Osteocyte (in vitro differentiated cells): ENCODE measurements at places on chromosomes 2 and 18. TPM values are rescaled to one million over a fixed set of nuclear protein-coding genes. Genes with fewer than 3 reads are reported as not detected.

DNA sequence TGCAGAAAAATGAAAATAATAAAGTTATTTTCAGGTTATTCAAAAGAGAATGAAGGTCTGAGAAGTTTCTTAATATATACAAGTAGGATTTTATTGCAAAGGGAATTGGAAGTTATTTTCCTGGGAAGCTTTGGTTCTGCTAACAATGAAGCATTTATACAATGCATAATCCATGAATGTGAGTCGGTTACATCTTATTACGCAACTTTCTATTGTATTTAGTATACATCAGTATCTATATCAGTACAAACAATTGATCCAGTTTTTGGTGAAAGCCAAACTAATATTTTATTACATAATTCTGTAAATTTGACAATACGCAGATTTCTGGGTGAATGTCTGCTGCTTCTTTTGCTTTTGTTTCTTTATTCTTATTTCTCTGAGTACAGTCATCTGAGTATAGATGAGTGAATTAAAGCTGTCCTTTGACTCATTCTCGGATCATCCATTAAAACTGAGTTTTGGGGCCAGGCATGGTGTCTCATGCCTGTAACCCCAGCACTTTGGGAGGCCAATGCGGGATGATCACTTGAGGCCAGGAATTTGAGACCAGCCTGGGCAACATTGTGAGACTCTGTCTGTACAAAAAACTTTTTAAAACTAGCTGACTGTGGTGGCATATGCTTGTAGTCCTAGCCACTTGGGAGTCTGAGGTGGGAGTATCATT, 108.5 kb downstream of the SOCS6 start:
- no peak for DNase-seq

DNA sequence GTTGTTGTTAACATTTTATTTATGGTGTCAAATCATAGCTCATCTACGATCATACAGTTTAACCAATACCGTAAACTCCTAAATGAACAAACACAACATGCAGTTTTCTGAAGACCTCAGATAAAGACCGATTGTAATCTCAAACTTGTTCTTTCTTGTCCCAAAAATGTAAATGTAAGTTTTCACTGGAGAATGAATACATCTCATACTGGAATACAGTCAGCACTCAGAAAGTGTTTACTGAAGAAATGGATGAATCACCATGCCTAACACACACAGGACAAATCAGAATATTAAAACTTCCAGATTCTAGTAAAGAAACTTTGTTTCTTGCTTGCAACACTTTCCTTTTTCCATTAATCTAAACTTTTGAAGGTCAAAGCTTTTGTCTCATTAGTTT, 380.5 kb downstream of the DLGAP1 start:
- DNase-seq: no peak

Gene IL36A
- total RNA-seq: not detected in 2 replicates

DNA sequence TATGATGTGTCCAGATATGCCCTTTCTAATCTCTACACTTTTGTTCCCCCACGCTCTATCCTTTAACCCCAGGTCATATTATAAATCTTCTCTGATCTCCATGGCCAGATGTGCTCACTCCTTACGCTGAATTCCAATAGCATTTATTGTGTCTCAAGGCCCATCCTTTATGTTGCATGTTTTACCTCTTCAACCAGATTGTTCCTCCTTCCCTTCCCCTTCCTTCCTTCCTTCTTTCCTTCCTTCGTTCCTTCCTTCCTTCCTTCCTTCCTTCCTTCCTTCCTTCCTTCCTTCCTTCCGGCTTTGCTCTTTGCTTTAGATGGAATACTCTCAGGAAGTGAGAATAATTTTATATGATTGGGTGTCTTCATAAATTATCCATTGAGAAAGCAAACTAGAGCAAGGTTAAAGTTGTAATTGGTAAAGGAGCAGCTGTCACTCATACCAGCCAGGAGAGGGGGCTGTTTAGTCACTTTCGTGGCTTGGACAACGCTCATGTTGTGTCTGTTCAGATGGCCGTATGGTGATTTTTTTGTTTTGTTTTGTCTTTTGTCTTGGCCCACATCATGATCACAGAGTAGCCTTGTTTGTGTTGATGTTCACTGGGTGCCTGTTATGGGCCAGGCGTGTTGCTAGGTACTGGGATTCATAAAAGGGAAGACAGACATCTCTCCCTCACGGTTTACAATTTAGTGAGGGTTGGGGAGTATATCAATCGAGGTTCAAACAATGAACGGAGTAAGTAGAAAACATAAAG, 68.0 kb downstream of the DAW1 start:
- DNase-seq: no peak

Gene ZCCHC2
- total RNA-seq: 10.3 and 11.2 TPM in 2 replicates

DNA sequence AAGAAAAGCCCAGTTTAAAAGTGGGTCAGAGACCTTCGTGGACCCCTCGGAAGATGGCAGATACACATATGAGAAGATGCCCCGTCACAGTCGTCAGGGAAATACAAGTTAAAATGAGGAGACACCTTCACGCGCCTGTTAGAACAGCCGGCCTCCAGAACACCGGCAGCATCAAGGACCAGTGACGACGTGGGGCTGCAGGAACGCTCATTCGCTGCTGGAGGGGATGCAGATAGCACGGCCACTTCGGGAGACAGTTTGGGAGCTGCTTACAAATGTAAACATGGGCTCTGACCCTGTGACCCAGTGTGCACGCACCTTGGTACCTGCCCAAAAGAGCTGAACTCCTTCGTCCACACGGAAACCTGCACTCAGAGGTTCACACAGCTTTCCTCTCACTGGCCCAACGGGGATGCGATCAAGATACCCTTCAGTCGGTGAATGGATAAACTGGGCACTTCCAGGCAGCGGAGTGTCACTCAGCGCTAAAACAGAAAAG, 83.7 kb upstream of the CTDP1 start:
- DNase-seq: no peak

- DNase-seq: no peak
Measured at GRCh38 chr2:219524817-219525216, 10.5 kb downstream of the ASIC4 start.

DNA sequence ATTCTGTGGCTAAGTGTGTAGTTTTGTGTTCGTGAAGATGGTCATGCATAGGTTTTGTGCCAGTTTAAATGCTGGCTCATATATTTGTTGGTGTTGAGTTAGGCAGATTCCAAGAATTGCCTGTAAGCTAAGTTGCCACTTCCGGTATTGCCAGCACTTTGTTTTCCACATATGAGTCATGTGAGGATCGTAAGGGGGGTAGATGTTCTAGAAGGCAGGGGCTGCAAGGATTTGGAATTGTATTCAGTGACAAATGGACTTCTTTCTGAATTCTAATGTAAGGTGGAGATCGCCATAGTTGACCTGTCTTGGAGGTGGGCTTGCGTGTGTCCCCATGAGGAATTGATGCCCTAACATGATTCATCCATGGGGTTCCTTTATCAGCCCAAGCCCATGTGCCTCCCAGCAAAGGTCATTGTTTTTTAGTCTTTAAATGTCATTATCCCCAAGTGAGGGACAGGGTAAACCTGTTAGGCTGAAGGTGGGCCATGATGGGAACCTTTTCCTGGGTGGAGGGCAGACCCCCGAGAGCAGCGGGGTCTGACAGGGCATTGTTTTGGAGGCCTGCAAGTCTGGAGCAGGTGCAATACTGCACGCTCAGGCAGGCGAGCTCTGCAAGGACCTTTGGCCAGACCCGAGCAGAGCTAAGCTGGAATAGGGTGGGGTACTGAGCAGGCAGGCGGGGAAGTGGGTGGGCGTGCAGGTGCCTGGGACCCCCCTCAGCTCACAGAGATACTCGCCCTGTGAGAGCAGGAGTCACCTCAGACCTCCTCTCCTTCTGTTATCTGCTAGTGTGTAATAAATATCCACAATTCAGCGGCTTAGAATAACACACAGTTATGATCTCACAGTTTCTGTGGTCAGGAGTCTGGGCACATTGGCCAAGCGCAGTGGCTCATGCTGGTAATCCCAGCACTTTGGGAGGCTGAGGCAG, 77.4 kb downstream of the LRRFIP1 start:
- peak; percentile 46 for DNase-seq
